GDM1 (cell line): ENCODE measurements at places on chromosomes 2 and 18.

DNA sequence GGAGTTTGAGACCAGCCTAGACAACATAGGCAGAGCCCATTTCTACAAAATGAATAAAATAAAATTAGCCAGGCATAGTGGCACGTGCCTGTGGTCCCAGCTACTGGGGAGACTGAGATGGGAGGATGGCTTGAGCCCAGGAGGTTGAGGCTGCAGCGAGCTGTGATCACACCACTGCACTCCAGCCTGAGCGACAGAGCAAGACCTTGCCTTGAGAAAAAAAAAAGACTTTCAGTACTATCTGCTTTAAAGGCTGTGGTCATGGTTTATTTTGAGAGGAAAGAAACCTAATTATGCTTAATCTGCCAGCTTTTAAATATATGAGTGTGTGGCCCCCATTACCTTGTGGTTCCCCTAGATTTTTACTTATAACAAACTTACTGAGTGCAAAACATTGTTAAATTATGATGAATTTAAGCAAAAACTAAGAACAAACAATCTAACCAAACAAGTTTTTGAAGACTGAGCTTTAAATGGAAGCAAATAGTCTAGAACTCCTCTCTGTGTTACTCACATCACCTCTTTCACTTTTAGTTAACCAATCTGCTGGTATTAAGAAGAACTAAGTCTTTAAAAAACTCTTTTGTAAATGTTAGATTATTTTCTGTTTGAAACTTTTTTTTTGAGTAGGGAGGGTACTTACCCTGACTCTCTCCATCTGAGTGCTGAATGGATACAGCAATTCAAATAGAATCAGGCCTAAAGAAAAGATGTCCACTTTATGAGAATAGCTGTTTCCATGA, 65.4 kb downstream of the EIF2AK3 start:
- no peak for DNase-seq

DNA sequence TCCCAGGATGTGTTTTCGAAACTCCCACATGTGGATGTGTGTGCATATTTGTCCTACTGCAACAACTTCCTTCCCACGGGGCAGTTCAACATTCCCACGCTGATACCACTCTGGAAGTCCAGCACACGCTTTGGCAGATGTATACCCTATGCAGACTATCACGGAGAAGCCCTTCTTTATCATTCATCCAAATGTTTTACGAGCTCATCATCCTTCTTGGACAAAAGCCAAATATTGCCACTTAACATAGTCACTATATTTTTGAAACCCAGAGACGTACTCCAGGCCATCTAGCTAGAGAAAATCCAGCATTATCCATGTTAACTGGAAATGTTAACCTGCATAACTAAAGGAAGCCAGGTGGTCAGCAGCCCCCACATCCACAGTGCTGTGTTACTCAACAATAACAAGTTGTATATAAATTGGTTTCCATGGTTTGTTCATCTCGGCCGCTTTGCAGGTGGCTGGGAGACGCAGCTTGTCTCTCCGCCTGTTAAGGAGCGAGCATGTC, 131.5 kb downstream of the ZNF532 start:
- DNase-seq: no peak

DNA sequence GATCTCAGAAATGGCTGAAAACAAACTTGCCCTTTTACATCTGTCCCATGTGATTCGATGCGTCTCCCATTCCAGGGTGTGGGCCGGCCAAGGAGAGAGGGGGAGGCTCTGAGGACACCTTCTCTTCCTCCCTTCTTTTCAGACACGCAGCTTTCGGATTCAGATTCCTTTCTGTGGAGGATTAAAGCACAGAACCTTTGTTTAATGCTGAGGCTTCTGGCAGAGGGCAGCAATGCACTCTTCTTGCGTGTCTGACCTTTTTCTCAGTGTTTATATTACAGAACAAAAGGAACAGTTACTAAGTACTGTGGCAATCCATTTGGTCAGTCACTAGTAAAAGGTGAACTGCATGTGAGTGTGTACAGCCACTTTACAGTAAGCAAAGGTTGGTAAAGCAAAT, 268.9 kb upstream of the CCDC68 start:
- DNase-seq: no peak

DNA sequence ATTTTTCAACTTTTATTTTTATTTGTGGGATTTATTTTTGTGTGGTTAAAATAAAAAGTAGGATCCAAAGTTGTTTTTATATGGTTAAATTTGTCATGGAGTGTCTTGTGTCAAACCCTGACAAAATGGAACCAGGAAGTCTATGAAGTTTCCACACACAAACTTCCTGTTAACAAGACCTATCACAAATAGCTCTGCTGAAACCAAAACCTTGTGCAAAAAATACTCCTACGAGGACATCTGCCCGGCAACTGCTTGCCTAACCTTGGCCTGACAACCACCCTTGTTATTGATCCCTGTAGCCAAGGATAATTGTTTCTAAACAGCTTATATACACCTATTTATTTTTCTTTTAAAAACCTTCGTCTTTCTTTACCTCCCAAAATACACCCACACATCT, 389.6 kb downstream of the TRIB2 start:
- DNase-seq: no peak

- DNase-seq: no peak
Measured at GRCh38 chr2:219406861-219407230, 11.3 kb upstream of the DES start.

DNA sequence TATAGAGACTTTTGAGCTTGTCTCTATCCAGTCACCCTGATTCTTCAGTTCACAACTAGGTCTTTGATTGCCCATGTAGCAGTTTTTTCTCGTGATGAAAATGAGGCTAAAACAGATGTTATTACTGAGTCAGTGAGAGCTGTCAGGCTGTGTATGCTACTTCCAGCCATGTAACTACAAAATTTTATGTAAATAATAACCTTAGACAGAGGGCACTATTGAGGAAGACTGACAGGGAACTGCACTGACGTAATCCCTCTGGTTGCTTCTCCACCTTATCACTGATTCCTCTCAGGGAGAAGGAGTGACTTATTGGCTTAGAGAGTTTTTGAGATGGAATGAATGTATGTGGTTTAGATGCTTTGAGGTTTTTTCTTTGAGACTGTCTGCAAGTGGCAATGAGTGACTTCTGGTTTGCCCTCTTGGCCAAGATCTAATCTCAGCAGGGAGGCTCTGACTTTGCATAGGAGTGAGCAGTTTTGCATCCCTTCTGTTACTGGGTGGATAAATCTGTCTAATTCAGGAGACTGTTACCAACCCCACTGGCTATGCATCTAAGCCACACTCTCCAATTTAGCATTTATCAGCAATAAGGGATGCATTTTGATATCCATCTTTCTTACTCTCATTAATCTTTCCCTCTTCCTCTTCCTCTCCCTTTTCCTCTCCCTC, 555.2 kb upstream of the FANCL start:
- no peak for DNase-seq

GRCh38 chr2:121066526-121066925, 218.5 kb downstream of the TFCP2L1 start:
- no peak for DNase-seq

DNA sequence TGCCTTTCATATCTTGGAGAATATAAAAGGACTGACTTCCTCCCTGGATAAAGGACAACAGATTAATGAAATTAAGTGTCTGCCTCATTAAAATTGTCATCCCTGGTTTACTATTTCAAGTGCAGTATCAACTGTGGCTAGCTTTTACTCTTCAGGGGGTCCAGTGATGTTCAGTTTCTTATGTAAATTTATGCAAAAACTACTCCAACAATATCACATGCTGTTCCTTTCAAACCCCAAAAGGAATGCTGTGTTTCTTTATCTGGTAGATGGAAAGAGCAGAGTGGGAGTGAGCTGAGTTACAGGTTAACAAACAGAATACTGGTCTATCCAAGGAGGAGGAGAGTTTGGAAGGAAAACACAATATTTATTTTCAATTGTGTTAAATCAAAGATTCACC, 283.7 kb upstream of the VWC2L start:
- no peak for DNase-seq

- DNase-seq: no peak
Measured at GRCh38 chr2:237669283-237669627, 41.9 kb downstream of the LRRFIP1 start.

- no peak for DNase-seq
Measured at GRCh38 chr2:156380117-156380645, 47.7 kb upstream of the NR4A2 start.

- DNase-seq: no peak
Measured at GRCh38 chr18:26052505-26052904, 37.9 kb downstream of the SS18 start.

DNA sequence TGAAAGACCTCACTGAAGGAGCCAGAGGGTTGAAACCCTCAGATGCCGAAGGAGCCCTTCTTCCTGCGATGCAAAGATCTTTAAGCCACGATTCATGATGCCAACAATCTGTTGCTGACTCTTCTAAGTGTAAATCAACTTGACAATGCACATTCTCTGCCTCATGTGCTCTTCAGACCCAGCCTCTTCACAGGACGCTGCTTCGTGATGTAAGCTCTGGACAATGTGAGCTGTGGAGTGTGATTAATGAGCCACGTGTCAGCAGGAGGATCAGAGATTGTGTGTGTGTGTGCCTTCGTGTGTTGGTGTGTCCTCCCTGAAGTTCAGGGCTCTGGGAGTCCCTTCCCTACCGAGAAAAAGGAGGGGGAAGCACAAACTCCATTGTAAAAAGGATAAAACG, 26.5 kb upstream of the TWIST2 start:
- no peak for DNase-seq

DNA sequence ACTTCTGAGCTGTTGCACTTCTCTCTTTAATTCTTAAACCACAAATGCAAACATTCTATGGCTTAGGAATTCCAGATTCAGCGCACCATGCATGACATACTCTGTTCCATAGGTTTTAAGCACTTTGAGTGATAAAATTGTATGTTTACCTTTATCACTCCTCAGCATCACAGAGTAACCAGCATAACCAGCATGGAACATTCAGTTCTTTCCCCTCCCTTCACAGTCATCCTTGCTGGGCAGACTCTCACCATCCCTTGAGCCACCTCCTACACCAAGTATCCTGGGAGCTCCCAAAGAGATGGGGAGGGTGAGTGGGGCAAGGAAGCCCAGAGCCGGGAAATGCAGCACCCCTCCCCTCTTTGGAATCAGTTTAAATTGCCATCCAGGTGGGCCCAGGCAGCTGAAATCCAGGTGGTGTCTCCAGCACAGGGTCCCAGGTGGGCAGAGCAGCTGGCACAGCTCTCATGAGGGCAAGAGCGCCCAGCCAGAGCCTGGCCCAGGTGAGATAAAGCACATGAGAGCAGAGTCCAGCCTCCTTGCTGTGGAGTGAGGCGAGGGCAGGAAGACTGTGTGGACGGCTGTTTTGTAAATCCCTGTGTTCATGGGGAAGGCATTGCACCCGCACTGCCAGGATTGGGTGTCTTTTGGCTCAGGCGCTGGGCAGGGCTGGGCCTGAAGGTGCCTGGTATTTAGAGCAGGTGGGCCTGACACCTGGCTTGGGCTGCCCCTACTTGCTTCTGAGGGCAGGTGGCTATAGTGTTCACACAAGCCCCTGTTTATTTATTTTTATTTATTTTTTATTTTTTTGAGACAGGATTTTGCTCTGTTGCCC, 36.8 kb downstream of the LAMA3 start:
- no peak for DNase-seq

DNA sequence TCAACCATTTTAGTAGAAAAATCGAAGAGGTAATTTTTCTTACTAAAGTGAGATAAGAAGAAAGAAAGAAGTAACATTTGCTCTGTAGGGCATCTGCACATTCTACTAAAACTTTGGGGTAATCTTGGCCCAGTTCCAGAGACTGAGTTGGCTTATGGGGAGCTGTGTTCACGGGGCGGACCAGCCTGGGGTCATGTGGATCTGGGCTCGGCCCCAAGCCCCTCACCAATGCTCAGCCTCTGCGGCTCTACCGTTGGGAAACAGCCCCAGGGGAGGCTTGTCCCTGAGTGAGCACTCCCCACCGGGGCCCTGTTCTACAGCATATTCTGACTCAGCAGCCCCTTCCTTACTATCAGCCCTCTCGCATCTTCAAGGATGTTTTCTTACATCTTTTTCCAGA, 132.3 kb downstream of the RTP5 start:
- no peak for DNase-seq

- no peak for DNase-seq
Measured at GRCh38 chr2:38010995-38011394, 65.0 kb downstream of the CYP1B1 start.

GRCh38 chr2:102708847-102709559, 52.8 kb upstream of the TMEM182 start:
- no peak for DNase-seq

DNA sequence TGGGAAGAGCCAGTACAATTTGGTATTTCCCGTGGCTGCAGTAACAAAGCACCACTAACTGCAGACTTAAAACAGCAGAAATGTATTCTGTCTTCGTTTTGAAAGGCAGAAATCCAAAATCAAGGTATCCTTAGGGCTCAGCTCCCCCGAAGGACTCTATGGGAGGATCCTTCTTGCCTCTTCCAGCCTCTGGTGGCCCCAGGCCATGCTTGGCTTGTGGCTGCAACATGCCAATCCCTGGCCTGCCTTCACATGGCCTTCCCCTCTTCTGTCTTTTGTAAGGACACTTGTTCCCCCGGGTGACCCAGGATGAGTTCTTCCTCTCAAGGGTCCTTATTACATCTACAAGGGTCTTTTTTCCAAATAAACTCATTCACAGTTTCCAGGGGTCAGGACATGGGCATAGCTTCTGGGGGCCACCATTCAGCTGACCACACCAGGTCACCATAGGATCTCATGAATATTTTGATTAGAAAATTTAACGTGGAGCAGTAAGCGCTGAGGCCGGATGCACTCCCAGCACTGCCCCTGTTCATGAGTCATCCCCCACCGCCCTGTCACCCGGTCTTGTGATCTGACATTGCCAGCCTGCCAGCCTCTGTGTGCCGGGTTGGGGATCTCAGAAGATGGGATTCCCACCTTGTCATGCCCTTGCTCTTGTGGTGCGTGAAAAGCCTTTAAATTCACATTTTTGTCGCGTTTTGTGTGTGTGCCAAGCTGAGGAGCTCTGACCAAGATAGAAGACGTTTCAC, 61.2 kb upstream of the B3GNT7 start:
- DNase-seq: no peak

DNA sequence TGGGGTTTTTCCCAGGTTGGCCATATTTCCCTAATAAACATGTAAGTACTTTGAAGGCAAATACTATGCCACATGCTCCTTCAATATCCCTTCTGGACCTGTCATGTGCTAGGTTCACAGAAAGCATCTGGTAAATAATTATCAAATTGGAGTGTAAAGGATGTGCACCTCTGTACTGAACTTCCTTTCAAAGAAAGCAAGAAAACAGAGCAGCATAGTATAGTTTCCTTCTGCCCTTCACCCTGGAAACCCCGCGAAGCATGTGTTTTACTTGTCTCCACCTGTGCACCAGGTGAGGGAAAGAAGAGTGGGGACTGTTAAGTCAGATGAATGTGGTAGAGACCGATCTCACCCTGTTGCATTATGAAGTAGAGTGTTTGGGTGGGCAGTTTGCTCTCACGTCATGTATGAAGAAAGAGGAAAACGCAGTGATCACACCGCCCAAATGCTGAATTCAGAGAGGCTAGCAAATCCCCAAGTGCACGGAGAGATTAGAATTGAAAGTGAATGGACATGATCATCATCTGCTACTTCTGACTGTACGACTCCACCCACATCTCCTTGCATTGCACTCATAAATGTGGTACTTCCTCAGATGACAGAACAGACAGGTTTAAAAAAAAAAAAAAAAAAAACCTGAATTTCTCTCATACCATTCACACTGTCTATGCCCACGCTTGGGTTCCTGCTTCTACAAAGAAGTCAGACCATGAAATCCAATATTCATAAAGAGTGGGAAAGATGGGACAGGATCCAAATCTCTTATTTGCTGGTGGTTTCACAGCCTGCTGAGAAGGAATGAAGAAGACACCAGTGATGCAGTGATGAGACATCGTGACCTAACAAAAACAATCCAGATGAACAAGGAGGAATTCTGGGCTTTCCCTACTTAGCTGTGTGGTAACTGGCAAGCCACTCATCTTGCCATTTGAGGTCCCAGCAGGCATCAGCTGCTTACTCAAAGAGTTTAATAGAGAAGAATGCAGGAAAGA, 448.6 kb downstream of the BCL11A start:
- DNase-seq: peak; percentile 72
